Cerebellar nuclear complex (tissue), 1 donor: ENCODE measurements at places on chromosomes 2 and 18.

DNA sequence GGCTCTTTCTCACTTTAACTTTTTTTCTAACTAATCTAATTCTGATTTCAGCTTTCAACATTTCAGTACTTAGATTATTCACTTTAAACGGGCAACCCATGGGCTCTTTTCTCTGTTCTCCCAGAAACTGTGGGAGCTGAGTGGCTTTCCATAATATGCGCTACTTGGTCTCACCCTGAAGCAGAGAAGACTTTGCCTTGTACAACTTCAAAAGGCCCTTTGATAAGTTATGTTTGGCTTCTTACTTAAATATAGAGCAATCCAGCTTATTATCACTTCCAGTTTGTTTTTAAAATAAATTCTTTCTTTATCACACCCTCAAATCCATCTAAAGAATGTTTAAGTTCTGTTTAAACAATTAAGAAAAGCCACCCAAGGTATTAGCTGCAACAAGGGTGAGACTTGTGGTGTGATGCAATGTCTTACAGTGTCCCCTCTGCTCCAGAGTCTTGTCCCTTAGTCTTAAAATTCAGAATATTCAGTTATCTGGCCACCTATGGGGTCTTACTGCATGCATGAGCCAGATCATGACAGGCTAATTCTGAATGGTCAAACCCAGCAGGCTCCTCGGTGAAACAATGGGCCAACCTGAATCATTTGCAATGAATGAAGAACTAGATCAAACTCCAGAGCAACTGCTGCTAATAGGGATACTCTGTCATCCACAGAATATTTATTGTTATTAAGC is 38.8 kb downstream of the GCG start:
- DNase-seq = no peak

DNA sequence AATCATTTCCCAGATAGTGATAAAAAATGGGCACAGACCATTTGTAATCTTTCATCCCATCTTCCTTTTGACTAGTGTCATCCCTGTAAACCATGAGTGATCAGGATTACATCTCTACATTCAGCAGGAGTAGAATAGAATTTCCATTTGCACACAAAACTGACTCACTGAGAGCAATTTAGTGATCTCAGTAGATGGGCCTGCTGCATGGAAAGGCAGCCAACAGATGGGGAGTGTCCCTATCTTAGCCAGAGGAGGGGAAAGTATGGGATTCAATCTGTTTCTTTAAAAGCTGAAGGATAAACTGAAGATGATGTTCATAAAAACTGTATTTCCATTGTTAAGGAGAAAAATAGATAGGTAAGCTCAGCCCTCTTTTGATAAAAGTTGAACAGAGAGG is 441.7 kb downstream of the ZNF521 start:
- DNase-seq = no peak

GRCh38 chr2:110659248-110659647 is 18.6 kb downstream of the BUB1 start:
- no peak for DNase-seq

DNA sequence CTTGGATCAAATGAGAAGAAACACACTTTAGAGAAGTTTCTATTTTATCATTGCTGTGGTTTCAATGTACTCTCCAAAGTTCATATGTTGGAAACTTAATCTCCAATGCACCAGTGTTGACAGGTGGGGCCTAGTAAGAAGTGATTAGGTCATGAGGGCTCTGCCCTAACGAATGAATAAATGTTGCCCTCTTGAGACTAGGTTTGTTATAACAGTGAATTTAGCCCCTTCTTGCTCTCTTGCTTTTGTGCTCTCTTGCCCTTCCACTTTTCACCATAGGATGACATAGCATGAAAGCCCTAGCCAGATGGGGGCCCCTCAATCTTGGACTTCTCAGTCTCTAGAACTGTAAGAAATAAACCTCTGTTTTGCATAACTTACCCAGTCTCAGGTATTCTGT is 664.8 kb downstream of the DCC start:
- DNase-seq = no peak

DNA sequence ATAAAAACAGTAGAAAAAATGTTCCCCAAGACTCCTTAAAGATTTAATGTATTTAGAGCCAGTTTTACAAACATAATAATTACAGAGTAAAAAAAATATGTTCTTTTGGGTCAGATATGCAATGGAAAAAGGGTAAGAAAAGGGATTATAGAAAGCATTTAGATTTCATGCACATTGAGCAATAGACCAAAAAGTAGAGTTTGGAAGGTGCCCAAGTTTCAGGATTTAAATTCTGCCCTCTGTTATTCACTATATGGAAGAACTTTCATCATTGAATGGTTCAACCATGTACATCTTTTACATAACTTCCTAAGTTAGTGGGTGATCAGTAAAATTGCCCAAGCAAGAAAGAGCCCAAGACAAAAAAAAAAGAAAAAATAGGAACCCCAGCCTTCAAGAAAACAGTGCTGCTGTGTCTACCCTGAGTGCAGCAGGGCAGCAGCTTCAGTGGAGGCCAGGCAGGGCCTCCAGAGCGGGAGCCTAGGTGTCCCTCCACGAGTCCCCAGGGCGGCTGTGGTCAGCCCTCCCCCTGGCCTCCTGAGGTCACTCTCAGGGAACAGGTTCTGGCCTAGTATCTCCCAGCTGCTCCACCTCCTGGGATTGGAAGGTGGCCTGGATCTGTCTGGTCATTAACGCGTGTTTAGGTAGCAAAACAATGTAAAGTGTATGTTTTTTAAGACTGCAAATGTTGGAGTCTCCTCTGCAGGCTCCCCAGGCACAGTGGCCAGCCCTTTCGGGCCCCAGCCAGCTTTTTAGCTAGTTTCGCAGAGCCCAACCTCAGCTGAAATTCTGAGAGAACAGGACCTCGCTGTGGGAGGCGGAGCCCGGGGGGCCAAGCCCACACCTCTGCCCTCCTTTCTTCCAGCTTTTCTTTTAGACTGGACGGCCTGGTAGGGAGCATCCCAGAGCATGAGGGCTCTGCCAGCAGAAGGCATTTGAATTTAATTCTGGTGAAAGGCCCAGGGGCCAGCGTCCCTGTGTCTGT is 77.3 kb downstream of the TEX51 start:
- no peak for DNase-seq

GRCh38 chr18:4751523-4751922 is 296.4 kb upstream of the DLGAP1 start:
- DNase-seq = no peak

GRCh38 chr2:25926984-25927756 is 48.9 kb upstream of the ASXL2 start:
- DNase-seq = no peak

- no peak for DNase-seq
Observed at GRCh38 chr18:60929966-60930365, 403.3 kb upstream of the CDH20 start.

GRCh38 chr2:146762786-146763185 is 1082.0 kb upstream of the ACVR2A start:
- DNase-seq = no peak

DNA sequence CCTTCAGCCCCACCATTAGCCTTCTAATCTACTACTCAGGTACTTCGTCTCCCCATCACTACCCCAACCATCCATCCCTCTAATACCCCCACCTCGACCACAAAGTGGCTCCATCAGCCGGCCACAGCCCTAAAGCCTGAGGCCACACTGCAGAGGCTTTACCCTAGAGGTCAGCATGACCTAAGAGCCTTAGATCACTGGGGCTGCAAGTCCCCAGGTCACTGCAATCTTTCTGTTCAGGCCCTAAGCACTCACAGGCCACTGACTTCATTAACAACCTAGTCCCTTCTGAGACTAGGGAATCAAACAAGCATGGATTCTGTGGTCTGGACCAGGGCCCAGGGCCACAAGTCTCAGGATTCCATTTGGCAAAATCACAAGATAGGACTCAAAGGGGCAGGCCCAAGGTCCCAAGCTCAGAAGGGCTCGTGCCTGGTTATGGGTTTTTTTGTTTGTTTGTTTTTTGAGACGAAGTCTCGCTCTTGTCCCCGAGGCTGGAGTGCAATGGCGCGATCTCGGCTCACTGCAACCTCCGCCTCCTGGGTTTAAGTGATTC is 37.0 kb upstream of the PKDCC start:
- DNase-seq = no peak

GRCh38 chr2:12402440-12403139 is 314.1 kb upstream of the TRIB2 start:
- DNase-seq = no peak
